ENCODE measurements at places on chromosomes 16 and 17.

DNA sequence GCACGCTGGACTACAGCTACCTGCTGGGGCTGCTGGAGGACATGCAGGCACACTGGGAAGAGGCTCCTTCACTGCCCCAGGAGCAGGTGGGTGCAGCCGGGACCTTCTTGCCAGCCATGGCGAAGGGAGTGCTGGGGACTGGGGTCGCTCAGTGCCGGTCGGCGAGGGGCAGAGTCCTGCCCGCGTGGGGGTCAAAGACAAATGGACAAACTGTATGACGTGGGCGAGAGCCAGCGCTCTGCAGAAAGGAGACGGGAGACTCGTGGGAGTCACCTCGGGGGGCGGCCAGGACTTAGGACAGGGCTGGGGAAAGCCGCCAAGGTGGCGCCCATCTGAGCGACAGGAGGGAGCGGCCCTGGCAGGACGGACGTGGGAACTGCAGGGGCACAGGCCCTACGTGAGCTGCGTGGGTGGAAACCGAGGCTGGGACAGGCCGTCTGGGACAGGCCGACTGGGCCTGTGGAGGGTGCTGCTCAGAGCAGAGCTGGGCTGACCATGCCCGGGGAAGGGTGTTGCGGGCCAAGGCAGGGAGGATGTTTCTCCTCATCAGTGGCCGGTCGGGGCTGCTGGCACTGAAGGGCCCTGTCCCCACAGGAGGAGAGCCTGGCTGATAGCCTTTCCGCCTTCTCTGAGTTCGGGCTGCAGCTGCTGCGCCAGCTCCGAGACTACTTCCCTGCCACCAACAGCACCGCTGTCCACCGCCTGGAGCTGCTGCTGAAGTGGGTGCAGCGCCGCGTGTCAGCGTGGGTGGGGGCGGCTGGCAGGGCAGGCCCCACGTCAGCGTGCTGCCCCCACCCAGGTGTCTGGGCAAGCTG, 8.0 kb downstream of the TSR3 start:
- DNase-seq = no peak

DNA sequence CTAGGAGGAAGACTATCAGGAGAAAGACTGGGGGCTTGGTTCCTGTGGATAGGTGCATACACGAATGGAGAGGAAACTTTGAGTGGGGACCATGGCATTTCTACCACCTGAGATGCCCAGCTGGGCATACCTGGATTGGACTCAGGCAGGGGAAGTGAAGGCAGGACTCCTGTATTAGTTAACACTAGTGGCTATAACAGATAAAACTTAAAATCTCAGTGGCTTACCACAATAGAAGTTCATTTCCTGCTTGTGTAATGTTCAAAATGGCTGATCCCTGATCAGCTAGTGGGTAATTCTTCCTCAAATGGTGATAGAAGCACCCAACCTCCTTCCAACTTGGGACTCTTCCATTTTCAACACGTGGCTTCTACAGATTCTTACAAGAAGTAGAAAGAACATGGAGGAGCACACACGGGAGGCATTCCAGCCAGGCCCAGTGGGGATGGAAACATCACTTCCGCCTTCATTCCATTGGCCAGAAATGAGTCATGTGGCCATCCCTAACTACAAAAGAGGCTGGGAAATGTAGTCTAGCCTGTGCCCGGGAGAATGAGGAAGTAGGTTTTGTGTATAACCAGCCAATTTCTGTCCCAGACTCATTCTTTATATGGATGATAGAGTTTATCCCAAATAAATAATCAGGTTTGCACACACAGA, 112.1 kb downstream of the UTP18 start:
- DNase-seq = peak; percentile 62

- peak; percentile 64 for DNase-seq
These were observed 1.8 kb downstream of the GJD3 start for GRCh38 chr17:40362696-40363110.

DNA sequence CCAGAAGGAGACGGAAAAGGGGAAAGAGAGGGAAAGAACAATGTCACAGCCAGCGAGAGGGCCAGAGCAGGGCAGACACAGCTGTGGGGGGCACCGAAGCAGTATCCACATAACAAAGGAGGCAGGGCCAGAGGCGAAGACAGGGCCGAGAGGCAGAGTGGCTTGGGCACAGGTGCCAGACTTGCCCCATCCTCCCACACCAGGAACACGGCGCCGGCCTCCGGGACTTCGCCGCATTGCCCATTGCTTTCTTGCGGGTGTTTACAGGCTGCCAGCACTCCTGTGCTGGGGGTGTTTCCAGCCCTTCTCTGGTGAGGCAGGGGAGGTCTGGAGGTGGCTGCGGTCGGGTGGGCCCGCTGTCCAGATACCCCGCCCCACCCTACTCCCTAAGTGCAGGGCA, 78.0 kb downstream of the ENGASE start:
- no peak for DNase-seq

GRCh38 chr16:87815567-87815966, 49.8 kb upstream of the KLHDC4 start:
- DNase-seq = no peak

- DNase-seq = no peak
These were observed 15.5 kb upstream of the SUPT4H1 start for GRCh38 chr17:58367461-58367860.

- DNase-seq = no peak
These were observed 27.8 kb downstream of the BAHCC1 start for GRCh38 chr17:81422776-81423697.

DNA sequence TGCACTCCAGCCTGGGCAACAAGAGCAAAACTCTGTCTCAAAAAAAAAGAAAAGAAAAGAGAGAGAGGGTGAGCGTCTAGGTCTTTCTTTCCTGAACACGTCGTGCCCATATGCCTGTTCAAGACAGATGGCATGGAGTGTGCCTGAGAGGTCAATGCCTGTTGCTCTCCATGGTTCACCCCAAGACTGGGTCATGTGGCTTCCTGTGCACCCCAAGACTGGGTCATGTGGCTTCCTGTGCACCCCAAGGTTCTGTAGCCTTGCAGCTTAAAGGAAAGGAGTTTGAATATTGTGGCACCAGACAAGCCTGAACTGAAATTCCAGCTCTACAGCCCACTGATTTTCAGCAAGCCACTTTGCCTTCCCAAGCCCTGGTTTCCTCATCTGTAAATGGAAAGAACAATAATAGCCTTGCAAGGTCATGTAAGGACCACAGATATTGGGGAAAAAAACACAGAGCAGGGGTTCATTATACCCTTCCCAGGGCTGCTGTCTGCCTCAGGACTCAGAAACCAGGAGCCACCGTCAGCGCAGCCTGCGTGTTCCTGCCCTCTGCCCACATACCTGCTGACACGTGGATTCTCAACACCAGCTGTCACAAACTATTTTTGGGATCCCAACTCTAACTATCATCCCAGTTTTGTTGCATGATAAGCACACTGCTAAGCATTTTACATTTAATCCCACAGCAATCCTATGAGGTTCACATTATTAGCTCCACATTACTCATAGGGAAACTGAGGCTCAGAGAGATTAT, 18.0 kb upstream of the NAGS start:
- DNase-seq = no peak

- DNase-seq = no peak
These were observed 65.2 kb upstream of the SMIM36 start for GRCh38 chr17:55576237-55576995.

- no peak for DNase-seq
These were observed 58.3 kb upstream of the AKTIP start for GRCh38 chr16:53561101-53561888.

DNA sequence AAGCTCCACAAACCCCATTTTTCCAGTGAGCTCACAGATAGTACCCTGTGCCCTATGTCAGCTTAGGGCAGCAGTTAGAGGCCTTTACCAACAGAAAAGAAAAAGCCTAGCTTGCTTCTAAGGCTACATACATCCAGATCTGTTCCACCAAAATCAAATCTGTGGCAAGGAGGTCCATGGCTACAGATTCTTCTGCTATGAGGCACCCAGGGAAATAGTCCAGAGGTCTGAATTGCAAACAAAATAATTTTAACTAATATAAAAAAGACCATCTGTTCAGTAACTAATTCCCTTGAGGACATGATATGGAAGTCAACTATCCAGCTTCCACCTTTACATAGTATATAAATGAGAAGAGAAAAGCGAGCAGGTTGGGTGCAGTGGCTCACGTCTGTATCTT, 129.3 kb downstream of the PARN start:
- DNase-seq = no peak

GRCh38 chr17:28712032-28712704, 480 bp upstream of the PROCA1 start:
- no peak for DNase-seq

DNA sequence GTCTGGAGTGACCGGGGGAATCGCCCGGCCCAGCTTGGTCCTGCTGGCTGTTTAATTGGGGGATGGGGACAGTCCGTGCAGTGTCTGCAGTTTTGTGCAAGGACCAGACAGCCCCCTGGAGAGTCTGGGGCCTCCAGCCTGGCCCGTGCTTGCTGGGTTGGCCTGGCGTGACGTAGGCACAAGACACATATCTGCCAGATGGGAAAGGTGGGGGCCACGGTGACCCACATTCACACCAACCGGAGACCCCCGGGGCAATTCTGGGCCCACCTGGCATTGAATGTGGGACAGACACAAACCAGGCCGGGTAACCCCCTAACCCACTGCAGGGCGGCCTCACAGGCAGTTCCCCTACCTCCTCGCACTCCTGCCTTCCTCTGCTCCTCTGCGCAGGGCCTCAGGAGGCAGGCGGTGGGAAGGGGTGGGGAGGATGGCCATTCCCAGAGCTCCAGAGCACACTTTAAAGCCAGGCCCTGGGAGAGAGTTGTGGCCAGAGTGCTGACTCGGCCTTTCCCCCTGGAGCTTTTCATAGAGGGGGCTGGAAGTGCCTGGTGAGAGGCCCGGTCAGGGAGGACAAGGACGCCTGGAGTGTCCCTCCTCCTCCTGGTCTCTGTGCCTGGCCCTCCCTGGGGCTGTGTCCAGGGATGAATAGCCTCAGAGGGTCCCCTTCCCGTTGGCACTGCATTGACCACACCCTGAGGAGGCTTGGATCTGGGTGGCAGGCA, 1.5 kb downstream of the MRC2 start:
- DNase-seq = no peak

DNA sequence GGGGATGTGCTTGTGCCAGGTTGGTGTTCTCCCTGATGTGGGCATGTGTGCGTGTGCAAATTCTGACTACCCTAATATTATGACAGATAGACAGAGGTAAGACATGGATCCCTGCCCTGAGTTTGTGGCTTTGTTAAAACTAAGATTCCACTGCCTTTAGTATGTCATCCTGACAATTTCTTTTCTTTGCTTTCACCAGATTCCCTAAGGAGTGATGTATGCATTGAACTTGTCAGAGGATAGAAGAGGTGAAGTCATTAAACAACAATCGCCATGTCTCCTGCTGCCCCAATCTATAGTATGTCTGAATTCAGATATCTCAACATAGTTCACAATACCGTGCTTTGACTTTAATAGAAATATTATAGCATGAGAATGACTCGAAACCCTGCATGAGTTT, 137.1 kb upstream of the ELAC2 start:
- DNase-seq = no peak

- DNase-seq = no peak
These were observed 1.4 kb downstream of the TEN1 start for GRCh38 chr17:75980188-75981018.

DNA sequence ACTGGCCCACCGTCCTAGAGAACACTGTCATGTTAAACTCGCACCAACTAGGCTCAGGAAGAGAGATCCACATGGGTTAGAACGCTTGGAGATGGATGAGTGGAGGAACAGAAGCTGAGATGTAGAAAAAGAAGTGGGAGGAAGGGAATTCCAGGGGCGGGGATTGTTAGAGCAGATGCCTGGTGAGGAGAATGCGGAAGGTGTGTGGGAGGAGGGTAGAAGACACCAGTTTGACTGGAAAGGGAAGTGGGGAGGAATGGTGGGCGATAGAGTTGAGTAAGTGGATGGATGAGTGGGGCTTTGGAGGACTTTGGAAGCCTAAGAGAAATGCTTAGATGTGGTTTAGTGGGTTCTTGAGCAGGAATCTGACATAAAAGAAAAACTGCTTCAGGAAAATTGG, 37.4 kb downstream of the DHX38 start:
- DNase-seq = no peak

GRCh38 chr16:85853547-85854545, 45.1 kb upstream of the IRF8 start:
- DNase-seq = no peak

DNA sequence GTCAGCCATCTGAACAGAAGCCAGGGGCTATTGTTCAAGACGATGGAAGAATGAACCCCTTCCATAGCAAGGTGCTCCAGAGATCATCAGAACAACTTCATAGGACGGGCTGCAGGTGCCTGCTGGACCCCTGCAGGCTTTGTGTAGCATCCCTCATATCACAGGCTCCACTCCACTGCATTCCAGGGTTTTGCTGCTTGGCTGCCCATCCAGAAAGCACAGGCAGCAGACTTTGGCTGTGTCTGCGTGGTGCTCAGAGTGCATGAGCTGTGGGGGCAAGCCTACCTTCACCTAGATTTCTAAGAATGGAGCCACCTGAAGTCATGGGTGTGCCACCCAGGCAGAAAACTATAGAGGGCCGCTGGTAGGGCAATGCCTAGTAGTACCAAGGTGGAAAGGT, 93.9 kb upstream of the NLRP1 start:
- DNase-seq = no peak

DNA sequence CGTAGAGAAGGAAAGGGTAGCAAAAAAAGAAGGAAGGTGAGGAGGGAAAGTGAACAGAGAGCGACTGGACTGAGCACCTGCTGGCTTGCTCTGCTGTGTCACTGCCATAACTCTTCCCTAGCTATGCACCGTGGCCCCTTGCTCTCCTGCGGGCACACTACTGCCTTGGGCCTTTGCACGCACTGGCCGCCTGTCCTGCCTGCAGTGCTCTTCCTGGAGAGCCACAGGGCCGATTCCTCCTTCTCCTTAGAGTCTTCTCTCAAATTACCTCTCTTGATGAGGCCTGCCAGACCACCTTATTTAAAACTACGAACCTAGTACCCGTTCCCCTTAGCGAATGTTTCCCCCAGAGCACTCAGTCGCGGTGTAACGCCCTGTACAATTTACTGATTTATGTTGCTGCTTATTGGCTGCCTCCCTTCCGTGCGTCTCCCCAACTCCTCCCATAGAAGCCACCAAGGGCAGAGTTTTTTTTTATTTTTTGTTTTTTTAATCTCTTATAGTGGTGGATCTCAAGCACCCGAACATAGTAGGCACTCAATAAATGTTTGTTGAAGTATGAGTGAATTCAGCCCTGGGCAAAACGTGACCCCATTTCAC, 70.3 kb downstream of the RAI1 start:
- DNase-seq = no peak
